ENCODE measurements at places on chromosomes 12 and 14. TPM values are rescaled to one million over a fixed set of nuclear protein-coding genes. Genes with fewer than 3 reads are reported as not detected.

DNA sequence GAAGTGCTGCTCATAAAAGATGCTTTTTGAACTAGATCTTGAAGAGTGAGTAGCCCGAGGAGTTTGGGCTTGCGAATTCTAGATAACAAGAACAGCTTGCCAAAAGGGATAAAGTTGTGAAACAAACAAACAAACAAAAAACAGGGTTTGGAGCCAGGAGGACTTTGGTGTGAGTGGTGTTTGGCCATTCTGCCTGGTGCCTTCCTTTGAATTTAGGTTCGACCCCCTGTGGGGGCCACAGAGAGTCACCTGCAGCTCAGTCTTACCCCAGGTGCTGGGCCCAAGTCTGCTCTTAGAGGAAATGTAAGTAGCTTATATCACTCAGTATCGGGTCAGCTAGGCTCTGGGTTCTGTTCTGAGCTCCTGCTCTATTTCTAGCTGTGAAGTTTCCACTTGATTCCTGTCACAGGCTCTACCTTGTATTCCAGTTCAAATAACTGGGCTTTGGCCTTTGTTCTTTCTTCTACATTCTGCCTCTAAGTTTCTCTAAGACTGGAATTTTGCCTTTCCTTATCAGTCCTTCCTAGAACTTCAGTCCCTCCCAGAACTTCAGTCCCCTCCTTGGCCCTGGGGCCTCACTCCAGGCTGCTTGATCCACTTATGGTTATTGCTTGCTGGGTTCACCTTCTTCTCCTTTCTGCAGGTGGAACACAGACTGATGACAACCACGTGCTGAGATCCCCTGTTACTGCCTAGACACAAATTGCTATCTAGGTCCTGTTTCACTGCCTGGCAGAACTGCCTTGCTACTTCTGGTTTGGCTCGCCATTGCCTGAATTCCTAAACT, 20.5 kb upstream of the DUSP6 start:
- no peak for DNase-seq

DNA sequence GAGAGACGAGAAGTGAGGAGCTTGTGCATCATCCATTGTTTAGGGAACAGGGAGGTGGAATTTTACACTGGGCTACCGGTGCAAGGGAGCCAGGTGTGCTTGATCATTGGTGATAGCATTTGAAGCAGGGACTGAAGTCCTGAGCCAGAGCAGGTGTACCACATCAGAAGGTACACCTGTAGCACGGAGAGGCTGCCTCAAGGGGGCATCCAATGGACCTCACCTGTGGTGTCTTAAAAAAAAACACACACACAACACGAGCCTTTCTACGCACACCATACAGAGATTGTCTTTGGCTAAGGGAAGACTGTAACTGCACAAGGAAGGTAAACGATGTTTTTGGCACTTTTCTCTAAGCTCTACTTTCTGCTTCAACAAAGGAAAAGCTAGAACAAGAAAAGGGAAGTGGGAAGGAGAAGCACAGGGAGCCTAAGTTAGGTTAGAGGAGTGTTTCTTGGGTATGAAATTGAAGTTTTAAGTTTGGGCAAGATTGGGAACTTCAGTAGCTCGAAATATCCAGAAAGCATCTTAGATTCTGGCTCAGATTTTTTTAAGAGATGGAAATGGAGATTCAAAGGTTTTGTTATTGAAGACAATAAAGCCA, 334.3 kb upstream of the FBXO33 start:
- DNase-seq, result no peak

DNA sequence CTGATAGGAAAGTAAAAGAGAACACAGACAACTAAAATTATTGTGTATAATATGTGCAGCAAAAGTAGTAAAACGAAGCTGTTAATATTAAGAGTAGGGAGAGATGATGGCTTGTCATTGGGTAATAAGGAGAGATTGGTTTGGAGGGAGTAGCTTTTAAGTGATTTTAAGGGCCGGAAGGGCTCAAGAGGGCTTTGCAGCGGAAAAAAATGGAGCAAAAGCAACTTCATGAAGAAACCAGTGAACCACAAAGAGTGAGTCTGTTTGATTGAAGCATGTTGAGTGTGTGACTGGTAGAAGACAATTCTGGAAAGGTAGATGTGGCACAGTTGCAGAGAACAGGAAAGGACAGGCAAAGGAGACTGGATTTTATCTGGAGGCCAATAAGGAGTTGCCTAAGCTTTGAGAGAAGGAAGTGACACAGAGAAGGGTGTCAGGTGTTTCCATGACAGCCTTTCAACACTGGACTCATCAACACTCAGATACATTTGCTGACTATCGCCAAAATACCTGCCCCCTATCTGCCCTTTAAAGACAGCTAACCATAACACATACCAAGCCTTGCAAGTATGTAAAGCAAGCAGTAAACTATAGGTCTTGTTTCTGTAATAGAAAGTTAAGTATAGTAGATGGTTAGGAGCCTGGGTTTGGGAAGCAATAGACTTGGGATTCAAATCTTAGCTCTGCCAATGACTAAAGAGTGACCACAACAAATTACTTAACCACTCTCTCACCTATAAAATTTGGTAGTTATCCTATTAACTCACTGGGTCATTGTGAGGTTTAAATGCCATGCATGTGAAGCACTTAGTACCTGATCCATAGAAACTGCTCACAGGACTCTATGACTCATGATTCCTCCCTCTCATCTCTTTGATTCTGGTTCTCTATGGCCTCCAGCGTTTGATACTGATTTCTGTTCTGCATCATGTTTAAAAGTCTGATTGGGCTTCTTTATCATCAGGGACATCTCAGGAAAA, 117.3 kb upstream of the LMNTD1 start:
- no peak for DNase-seq

- no peak for DNase-seq
Observed at GRCh38 chr12:104685366-104685765, 228.6 kb downstream of the CHST11 start.

GRCh38 chr14:78904094-78904493, 733.9 kb downstream of the NRXN3 start:
- DNase-seq, result no peak

DNA sequence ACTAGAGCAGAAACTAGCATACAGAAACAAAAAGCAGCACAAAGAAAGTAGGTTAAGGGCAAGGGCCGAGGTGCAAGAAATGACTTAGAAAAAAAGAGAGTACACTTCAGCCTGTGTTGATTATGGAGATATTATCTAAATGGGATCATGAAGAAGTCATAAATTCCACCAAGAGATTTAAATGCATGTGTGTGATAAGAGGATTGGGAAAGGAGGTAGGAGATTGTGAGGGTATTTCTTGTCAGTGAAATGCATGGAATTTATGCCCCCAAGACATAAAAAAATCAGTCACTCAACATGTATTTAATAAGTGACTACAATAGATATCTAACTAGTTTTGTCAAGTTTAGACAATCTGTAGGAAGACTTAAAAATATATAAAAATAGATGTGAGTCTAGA, 976.2 kb upstream of the LRFN5 start:
- no peak for DNase-seq

- no peak for DNase-seq
Observed at GRCh38 chr12:11695321-11695720, 45.8 kb downstream of the ETV6 start.

The DAO gene
- not detected for total RNA-seq

- DNase-seq, result peak; percentile 69
Observed at GRCh38 chr14:79861111-79861510, 350.2 kb downstream of the DIO2 start.

DNA sequence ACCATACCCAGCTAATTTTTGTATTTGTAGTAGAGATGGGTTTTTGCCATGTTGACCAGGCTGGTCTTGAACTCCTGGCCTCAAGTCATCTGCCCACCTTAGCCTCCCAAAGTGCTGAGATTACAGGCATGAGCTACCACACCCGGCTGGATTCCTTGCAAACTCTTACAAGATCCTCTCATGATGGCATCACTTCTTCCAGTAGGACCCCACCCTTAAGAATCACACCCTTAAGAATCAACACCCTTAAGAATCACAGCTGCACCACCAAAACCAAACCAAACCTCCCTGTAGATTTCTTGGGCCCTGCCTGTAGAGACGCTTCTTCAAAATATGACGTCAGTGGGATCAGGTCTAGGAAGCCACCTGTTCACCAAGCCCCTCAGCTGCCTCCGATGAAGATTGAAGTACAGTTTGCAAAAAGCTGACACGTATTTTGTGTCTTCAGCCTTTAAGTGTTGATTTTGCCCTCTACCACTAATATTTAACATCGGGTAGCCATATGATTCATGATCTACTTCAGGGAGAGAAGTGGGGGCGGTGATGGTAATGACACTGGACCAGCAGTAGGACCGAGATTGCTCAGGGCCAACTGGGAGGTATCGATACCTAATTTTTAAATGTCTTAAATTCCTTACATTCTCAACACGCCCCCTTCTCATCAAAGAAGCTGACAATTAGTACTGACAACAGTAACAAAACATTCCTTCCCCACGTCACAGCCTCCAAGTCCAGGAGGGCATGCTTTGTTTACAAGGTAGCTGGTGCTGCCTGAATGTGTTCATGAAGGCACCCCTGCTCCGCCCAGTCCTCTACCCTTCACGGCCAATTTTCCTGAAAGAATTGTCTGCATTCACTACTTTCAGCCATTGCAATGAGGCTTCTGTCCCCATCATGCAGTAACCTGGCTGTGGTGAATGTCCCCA, 57.2 kb downstream of the ESRRB start:
- DNase-seq, result no peak

The LHX5 gene
- not detected for total RNA-seq

DNA sequence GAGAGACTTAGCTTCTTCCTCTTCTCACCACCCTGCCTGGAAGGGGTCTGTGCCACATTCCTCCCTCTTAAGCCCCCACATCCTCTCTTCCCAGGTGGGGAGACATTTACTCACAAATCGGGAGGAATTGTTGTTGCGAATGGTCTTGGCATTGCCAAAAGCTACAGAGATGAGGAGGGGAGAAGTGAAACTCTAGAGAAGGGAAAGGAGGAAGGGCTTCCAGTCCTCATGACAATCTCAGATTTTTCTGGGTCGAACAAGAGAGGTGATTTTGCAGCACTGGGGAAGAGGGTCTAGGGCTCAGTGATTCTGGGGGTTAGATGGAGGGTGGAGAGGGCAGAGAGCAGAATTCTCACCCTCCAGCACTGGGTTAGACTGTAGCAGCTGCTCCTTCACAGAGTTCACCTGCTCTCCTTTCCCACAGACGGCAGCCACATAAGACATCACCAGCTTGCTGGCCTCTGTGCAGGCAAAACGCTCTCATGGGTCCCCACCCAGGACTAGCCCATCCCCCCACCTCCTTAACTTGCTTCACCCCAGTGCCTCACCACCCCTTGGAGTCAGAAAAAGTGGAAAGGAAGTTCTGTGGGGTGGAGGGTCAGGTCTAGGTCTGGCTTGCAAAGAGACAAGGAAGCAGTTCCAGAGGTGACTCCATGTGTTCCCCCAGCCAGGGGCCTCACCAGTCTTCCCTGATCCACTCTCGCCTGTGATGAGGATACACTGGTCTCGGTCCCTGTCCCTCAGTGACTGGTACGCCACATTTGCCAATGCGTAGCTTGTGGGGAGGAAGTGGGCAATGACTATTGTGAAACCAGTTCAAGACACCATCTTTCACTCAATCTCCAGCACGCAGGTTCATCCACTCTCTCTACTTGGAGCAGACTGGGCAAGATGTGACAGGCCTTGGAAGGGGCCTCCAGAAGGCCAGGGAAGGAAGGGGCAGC, 2.7 kb downstream of the MYO1A start:
- DNase-seq, result no peak

GRCh38 chr12:82514880-82515279, 156.6 kb downstream of the METTL25 start:
- no peak for DNase-seq

The DCAF5 gene
- total RNA-seq, result 39.8 TPM

DNA sequence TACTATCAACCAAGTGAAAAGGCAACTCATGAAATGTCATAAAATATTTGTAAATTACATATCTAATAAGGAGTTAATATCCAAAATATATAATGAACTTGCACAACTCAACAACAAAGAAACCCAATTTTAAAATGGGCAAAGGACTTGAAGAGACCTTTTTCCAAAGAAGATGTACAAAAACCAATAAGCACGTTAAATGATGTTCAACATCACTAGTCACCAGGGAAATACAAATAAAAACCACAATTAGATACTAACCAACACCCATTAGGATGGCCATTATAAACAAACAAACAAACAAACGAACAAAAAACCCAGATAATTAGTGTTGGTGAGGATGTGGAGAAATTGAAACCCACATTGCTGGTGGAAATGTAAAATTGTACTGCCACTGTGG, 92.3 kb upstream of the ARID2 start:
- no peak for DNase-seq

GRCh38 chr12:85277900-85278597, 2.0 kb upstream of the ALX1 start:
- no peak for DNase-seq

The PTCSC3 gene
- not detected for total RNA-seq

The ST8SIA1 gene
- 4.6 TPM for total RNA-seq

DNA sequence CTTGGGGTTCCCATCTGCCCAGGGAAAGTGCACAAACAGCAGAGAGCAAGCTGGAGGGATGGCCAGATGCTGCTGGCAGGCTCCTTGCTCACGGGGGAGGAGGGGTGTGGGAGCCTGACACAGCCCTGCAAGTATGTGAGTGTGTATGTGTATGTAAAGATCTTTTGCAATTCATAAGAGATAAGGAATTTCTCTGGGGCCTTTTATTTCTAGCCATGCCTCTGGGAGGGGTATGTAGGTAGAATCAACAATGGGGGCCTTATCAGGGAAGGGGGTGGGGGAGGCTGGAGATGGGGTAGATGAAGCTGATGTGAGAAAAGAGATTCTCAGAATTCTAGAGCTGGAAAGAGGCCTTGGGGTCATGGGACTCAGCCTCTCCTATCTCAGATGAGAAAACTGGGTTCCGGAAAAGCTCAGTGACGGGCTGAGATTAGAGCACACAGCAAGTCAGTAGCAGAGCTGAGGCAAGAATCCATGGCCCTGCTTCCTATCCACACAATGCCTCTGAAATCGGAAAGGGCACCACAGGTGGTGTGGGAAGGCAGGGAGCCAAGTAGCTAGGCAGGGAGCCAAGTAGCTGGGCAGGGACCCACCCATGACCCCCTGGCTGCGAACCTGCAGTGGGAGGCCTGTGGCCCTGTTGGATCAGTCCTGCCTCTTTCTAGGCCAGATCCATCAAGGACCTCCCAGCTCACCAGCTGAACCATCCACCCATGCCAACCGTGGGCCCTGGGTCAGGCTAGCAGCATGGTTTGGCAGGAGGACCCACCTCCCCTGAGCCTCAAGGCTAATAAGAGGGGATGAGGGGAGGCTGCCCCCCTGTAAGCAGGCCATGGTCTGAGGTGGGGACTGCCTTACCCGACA, 54.7 kb downstream of the PLEKHG3 start:
- no peak for DNase-seq

The ACRBP gene
- 2.2 TPM for total RNA-seq

DNA sequence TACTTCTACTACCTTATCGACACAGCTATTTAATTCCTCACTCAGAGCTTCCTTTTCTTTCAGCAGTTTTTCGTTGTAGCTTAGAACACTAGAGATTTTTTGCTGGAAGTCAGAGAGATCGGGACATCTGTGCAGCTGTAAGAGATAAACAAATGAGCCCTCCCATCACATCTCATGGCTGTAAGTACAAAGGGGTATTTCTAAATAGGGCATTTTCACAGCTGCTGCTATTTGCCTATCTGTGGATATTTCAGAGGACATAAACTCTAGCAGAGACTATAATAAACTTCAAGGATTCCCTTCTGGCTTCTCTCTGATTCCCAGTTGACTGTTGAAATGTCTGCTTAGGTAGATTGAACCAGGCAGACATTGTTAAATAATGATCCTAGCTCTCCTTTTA, 76.1 kb upstream of the SAV1 start:
- no peak for DNase-seq

The KLHL33 gene
- not detected for total RNA-seq

Data from Karpas-422 (cell line).